ENCODE measurements at places on chromosomes 11 and 22.

DNA sequence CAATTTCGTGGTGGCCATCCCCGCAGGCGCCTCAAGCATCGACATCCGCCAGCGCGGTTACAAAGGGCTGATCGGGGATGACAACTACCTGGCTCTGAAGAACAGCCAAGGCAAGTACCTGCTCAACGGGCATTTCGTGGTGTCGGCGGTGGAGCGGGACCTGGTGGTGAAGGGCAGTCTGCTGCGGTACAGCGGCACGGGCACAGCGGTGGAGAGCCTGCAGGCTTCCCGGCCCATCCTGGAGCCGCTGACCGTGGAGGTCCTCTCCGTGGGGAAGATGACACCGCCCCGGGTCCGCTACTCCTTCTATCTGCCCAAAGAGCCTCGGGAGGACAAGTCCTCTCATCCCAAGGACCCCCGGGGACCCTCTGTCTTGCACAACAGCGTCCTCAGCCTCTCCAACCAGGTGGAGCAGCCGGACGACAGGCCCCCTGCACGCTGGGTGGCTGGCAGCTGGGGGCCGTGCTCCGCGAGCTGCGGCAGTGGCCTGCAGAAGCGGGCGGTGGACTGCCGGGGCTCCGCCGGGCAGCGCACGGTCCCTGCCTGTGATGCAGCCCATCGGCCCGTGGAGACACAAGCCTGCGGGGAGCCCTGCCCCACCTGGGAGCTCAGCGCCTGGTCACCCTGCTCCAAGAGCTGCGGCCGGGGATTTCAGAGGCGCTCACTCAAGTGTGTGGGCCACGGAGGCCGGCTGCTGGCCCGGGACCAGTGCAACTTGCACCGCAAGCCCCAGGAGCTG, 24.8 kb downstream of the ADAMTS15 start:
- no peak for DNase-seq

DNA sequence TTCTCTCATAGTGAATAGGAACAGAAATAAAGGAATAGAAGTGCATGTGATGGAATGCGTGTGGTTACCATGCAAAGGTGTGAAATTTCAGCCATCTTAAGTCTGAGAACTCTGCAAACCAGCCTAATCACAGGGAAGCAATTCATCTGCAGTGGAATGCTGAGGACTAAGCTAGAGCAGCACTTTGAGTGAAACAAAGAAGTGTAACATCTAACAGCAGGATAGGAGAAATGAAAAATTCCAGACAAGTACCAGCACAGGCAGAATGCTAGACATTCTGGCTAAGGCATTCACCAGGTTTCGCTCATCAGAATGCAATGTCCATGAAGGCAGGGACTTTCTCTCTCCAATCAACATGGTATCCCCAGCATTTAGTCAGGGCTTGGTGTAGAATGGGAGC, 41.2 kb upstream of the SLC36A4 start:
- DNase-seq = no peak

GRCh38 chr11:24524156-24524555, 27.3 kb downstream of the LUZP2 start:
- no peak for DNase-seq

- no peak for DNase-seq
Observed at GRCh38 chr11:108693852-108694251, 29.0 kb downstream of the DDX10 start.

- DNase-seq = peak; percentile 21
Observed at GRCh38 chr11:11661326-11662040, 39.7 kb upstream of the GALNT18 start.

DNA sequence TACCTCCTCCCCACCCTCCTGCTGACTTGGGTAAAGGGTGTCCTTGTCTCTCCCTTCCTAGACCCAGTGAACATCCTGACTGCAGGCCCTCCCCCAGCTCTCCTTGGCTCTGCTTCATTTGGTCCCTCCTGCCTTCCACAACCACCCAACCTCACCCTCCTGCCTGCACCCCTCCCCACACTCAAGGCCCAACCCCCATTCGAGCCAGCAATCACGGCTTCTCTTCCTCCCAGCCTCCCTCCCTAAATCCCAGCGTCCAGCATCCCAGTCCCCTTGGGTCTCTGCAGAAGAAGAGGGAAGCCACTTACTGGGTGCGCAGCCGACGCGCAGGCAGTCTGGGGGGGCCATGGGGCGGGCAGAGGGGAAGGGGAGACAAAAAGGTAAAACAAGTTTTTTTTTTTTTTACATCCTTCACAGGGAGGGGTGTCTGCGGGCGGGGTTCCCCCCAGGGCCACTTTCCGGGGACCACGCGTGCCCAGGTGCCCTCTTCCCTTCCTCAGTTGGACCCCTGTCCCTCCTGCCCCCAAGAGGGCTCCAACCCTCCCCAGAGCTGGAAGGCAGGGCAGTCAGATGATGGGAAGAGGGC, 62.5 kb downstream of the SLC22A12 start:
- DNase-seq = no peak

GRCh38 chr11:103662880-103663279, 373.6 kb upstream of the DDI1 start:
- no peak for DNase-seq

DNA sequence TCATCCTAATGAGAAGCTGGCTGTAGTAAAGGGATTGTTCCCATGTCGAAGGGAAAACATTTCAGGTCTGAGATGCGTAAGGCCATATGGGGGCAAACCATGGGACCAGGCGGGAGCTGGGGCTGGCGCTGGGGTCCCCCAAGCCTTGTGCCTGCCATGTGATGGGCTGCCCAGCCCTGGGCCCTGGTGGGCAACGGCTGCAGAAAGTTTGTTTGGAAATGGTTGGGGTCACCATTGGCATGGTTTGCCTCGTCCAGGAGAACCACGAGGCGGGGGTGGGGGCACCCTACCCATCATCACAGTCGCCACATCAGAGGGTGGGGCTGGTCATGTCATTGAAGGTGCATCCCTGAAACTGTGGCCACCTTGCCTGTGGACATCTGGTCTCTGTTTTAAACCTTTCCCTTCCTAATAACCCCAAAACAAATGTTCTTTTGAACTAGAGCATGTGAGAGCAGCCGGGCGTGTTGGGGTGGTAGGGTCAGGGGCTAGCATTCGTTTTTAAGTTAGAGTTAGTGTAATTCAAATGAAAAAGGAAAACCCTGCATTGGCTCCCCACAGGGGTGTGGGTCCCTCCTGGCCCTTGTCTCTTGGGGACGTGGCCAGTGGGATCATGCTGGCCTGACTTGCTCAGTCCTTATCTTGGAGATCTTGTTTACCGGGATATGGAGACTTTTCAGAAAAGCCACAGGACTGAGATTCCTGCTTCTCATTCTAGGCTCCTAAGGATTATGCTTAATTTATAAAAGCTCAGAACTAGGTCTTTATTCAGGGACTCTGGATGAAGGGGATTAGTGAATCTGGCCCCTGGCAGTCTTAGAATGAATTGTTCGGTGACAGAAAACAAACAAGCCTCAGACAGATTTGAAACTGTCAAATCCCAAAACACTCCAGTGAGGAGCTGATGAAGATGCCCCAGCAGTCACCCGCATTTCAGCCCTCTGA, 98.5 kb downstream of the CTTN start:
- DNase-seq = no peak

DNA sequence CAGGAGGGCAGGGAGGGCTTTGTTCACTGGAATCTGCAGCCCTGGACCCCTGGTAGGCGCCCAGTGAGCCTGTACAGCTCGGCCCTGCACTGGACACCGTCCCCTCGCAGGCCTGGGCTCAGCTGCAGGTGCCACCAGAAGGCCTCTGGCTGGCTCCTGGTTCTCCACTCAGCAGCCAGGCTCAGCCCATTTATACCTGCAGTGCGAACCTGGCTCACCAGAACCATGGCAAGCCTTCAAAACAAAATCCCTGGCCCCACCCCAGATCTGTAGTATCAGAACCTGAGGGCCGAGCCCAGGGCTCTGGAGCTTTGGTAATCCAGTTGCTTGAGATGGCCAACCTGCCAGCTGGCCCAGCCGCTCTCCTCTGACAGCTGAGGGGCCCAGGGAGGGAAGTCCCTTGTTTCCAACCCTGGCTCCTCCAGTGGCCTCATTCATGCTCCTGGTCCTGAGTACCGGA, 870 bp upstream of the FREY1 start:
- DNase-seq = no peak

DNA sequence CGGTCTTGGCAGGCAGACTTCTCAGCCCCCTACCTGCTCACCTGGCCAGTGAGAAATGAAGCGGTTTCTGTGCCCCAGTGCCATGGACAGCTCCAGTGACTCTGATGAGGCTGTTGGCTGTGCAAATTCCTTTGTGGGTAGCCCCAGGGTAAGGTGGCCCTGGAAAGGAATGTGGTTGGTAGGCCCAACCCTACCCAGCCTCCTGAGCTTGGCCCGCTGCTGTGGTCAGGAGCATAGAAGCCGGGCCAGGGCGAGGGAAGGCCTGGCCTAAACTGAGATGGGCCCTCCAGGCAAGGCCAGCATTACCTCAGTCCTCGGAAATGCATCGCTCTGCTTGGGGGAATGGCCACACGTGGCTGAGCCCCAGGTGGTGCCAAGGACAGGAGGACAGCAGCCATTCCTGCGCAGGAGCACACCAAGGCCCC, 16.9 kb downstream of the DAGLA start:
- DNase-seq = no peak

- no peak for DNase-seq
Observed at GRCh38 chr11:120694726-120695125, 183.2 kb downstream of the GRIK4 start.

DNA sequence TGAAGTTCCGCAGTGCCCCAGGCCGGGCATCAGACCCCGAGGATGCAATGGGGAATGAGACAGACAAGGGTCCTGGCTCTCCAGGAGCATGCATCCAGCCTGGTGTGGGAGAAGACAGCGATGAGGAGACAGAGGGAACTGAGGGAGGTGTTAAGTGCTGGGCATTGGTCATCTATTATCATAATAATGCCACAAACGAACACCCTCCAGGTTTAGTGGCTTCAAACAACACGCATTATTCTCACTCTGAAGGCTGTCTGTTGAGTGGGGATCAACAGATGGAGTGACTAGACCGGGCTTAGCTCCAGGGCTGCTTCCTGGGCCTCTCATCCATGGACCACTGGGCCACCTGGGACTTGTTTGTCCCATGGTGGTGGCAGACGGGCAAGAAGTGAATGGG, 48.6 kb downstream of the MCM5 start:
- DNase-seq = no peak

DNA sequence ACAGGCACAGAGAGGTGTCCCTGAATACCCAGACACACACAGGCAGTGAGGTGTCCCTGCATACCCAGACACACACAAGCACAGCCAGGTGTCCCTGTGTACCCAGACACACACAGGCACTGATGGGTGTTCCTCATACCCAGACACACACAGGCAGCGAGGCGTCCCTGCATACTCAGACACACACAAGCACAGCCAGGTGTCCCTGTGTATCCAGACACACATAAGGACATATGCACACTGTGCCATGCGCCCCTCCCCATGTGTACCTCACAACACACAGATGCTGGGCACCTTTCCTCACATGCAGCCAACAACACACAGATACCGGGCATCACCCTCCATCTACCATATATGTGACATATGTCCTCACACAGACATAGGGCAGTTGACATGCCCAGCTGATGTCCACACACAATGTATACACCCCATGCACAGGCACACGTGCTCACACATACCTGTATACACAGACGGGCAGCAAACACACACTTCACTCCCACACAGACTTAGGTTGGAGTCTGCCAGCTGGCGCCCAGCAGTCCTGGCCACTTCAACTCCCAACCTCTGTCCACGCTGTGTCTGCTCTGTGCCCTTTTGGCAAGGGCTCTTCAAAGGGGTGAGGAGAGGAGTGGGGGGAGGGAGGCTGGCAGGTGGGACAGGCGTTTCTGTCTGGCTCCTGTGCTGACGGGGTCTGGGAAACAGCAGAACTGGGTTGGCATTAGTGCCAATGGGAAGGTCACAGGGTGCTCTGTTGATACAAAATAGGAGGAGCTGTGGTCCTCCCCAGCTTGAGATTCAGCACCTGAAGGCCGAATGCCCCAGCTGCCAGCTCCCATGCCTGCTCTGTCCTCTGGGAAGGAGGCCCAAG, 69.4 kb upstream of the ALX4 start:
- DNase-seq = no peak

GRCh38 chr11:102936864-102937509, 18.5 kb downstream of the MMP13 start:
- no peak for DNase-seq

- no peak for DNase-seq
Observed at GRCh38 chr11:94961255-94961654, 12.1 kb downstream of the CWC15 start.

GRCh38 chr22:31897842-31898805, 46.2 kb upstream of the YWHAH start:
- DNase-seq = no peak

DNA sequence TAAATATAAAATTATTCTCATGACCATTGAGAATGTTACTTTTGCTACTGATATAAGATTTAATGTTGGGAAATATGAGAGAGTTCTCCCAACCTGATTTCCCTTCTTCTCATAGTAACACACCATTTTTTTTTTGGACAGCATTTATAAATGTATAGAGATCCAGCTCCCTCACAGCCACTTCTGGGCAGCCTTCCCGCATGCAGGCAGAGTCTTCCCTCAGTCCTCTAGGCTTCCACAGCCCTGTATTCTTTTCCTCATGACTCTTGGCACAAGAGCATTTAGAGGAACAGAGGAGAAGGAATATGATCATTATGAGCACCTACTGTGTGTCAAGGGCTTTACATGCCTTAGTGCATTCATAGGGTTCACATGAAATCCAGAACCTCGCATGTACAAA, 9.0 kb downstream of the DTX4 start:
- no peak for DNase-seq

DNA sequence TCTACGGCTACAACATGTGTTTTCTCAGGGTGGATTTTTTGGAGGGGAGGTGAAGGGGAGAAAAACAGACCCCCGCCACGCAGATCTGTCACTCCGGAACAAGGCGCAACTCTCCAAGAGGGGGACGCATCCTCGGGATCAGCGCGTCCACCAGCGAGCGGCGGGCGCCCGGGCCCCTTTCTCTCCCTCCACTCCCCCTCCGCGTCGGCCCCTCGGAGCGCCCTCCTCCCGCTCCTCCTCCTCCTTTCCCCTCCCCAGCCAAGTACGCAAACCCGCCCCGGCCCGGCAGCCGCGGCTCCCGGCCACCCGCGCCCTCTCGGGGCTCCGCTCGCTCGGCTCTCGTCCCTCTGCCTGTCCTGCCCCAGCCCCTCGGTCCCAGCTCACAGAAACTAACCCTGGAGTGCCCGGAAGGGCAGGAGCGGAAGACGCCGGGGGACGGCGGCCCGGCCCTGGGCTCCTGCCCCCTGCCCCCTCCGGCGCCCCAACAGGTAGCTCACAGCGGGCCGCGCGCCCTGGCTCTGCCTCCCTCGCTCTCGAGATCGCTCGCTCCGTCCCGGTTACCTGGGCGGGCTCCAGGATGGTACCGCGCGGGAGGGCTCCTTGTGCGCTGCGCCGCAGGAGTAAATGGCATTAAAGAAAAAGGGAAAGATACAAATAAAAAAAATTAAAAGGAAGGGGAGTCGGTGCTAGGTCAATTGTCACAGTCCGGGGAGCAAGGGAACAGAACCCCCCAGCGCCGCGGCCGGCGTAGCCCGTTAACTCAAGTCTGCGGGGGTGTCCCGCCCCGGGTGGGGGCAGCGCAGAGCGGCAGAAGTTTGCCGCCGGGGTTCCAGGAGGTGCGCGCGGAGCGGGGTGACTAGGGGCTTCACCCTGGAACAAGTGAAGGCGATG, 131.4 kb upstream of the C11orf58 start:
- no peak for DNase-seq

GRCh38 chr11:133082841-133083488, 449.3 kb downstream of the OPCML start:
- DNase-seq = no peak

GRCh38 chr22:30694171-30694639, 469 bp upstream of the OSBP2 start:
- DNase-seq = peak; percentile 33

Measured in NCI-H1694 treated with DMSO at 0.1 percent for 48 hours (cell line).